ENCODE measurements at places on chromosomes 5 and 9.
A peak's percentile ranks its signal among the peaks of the same experiment; 100 is the strongest.

- no peak for DNase-seq
Measured at GRCh38 chr5:14650052-14650451, 14.5 kb upstream of the OTULIN start.

- no peak for DNase-seq
Measured at GRCh38 chr5:180535573-180535972, 41.4 kb downstream of the CNOT6 start.

GRCh38 chr9:112135706-112136105 lies 39.4 kb downstream of the SUSD1 start:
- no peak for DNase-seq

GRCh38 chr5:68644971-68645370 lies 429.4 kb downstream of the PIK3R1 start:
- no peak for DNase-seq

GRCh38 chr5:14247054-14247386 lies 103.9 kb downstream of the TRIO start:
- no peak for DNase-seq

- DNase-seq: no peak
Measured at GRCh38 chr5:19172926-19173470, 815.0 kb downstream of the CDH18 start.

- no peak for DNase-seq
Measured at GRCh38 chr5:15956622-15957021, 223.0 kb downstream of the MARCHF11 start.

DNA sequence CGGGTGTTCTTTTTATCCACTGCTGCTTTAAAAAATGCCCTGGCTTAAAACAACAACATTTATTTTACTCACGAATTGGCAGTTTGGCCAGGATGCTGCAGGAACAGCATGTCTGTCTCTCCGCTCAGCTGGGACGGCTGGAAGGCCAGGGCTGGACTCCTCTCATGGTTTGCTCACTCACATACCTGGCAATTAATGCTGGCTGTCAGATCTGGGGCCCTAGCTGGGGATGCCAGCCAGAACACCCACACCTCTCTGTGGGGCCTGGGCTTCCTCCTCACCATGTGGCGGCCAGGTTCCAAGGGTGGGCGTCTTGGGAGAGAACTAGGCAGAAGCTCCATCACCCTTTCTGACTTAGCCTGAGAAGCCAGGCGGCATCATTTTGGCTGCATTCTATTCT lies 189.1 kb upstream of the IL12B start:
- no peak for DNase-seq

DNA sequence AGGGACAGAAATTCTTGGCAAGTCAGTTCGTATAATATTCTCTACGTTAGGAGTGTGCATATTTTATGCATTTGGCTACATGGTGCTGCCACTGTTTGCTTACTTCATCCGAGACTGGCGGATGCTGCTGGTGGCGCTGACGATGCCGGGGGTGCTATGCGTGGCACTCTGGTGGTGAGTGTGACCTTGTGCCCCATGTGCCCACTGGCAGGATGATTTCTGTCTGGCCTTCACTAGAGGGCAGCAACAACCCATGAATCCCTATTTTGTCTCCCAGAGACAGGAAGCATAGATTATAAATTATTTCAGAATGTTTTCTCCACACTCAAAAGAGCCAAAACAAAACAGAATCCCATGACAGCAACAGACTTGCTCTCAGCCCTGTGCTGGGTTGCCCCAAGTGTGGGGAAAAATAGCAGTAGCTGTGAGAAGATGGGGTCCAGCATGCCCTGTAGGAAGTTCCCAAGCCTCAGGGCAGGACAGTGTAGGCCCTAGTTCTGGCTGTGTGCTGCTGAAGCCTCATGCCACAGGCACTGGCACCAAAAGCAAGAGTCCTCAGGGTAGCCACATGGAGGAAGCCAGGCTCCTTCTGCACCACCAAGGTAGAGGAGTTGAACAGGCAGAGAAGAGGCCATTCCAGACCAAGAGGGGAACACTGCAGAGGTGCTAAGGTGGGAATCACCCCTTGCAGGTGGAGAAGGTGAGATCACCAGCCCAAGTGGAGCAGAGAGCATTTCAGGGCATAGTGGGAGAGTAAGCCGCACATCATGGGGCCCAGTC lies 16.0 kb downstream of the SLC22A5 start:
- DNase-seq: no peak

DNA sequence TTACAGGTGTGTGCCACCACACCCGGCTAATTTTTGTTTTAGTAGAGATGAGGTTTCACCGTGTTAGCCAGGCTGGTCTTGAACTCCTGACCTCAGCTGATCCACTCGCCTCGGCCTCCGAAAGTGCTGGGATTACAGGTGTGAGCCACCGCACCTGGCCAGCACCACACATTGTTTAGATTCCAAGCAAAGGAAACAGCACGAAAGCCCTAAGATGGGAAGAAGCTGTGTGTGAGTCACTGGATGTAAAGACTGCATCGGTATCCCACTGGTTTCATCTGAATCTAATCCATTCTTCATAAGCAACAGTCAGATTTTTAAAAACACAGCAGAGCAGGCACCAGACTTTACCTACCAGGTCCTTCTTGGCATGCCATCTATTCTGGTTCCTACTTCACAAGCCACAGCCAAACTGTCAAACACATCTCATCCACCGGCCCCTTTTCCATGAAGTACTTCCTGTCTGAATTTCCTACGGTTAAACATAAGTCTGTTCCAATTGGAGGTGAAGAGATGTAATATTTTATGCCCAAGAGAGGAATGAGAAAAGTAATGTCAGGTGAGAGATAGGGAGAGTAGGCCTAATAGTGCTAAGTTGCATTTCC lies 17.4 kb downstream of the UBTD2 start:
- no peak for DNase-seq

- DNase-seq: no peak
Measured at GRCh38 chr5:174145091-174145490, 99.6 kb downstream of the NSG2 start.

DNA sequence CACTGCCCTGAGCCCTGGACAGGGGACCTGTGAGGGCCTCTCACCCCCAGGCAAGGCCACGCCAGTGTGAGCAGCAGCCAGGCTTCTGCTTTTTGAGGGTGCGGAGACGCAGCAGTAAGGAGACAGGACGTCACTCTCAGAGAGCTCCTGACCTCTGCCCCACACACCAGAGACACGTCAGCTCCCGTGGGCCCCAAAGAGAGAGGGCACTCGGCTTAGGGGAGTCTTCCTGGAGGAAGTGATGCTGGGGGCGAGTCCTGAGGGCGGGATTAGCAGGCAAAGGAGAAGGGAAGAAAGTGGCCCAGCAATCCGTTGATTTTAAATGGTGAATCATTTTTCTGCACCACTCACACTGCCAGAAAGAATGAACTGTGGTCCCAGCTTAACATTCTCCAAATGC lies 24.0 kb upstream of the SLC9A3 start:
- DNase-seq: no peak

GRCh38 chr5:82312373-82312856 lies 34.3 kb upstream of the RPS23 start:
- peak; percentile 51 for DNase-seq

GRCh38 chr9:121651295-121652020 lies at the start of gene DAB2IP:
TSS of gene DAB2IP (plus strand) at chr9:121651634. CDS start at chr9:121651776, 142 bp downstream.
- DNase-seq: no peak

GRCh38 chr9:93900436-93900819 lies 54.7 kb downstream of the BARX1 start:
- no peak for DNase-seq

DNA sequence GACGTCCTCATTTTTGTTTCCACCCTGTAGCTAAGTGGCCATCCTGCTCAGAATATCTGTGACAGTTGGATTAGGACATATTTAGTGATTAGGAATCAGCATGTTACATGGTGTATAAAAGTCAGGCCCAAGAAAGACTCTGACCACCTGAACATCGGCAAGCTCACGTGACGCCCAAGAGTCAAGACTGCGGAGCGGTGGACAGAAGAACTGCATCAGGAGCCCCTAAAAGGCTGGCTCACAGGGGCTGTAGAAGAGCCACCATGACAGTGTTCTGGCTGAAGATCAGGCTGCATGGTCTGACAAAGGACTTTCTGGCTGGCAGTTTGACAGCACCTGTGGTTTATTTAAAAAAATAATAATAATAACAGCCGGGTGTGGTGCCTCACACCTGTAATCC lies 185.3 kb downstream of the AUH start:
- DNase-seq: no peak

DNA sequence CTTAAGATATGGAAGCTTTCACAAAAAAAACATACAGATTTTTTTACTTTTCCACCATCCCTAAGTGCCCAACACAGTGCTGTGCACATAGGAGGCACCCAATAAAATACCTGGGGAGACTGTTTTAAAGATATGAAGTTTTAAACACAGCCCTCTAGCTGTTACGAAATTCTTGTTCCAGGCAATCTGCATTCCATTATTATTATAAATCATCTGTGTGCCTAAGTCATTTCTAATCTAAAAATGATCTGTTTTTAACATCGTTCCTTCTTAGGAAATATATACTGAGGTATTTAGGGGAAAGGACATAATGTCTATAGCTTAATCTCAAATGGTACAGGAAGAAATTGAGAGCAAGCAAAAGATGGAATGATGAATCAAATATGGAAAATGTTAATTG lies 32.7 kb upstream of the ISCA1 start:
- no peak for DNase-seq

DNA sequence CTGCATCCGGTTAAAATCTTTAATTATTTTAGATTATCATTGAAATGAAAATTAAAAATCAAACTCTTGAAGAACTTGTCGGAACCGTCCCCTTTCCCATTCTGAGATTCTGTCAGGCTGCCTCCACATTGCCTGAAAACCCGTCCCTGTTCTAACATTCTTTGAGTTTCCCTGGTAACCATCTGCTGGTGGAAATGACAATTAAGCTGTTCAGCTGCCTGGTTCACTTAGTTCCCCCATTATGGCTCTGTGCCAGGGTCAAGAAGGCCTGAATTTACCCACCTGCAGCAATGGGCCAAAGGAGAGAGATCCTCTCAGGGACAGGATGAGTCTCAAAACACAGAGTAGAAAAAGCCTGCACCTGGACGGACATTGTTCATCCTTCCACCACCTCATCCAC lies 11.8 kb upstream of the TCOF1 start:
- no peak for DNase-seq

DNA sequence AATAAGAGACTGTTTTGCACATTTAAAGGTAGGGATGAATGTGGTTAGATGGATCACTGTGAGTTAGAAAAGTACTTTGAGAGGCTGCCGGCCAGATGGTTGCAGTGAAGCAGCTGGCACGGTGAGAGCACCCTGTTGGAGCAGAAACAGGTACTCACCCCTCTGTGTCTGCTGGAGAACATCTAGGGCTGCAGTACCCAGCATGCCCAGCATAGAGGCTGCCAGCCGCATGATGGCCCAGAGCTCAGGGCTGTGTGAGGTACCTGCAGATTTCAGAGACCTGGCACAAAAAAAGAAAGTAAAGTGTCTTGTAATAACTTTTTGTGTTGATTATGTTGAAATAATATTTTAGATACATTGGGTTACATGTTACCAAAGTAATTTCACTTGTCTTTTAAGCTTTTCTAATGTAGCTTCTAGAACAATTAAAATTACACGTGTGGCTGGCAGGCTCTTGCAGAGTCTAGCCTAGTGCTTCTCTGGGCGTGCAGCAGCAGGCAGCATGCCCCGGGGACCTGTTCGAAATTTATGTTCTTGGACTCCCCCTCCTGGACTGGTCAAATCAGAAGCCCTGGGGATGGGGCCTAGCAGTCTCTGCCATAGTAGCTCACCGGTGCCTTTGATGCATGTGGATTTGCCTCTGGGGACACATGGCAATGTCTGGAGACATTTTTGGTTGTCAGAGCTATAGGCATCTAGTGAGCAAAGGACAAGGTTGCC lies 11.1 kb downstream of the WDR5 start:
- DNase-seq: no peak

DNA sequence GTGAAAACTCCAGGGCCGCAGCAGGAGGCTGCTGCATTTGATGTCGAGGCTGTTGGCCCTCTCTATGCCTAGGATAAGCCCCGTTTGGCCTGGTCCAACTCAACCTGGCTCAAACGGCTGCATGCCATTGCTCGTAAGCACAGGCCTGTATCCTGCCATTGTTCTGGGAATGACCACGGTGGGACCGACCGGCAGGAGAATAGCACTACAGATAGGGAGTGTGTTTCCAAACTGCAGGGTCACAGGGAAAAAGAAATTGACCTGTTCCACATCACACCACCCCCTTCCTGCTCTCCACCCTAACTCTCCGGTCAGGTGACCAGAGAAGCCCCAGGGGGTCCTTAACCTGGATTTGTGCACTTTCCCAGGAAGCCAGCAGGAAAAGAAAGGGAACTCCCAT lies 278.7 kb upstream of the KLF4 start:
- DNase-seq: no peak

All from smooth muscle cell of the brain vasculature (primary cell).